ENCODE measurements at places on chromosomes 2 and 18.

- DNase-seq: no peak
These were observed 120.5 kb downstream of the FAM210A start for GRCh38 chr18:13605901-13606300.

- DNase-seq: no peak
These were observed 217.7 kb downstream of the GBX2 start for GRCh38 chr2:235950473-235950809.

GRCh38 chr2:58923869-58924268 lies 682.7 kb upstream of the FANCL start:
- no peak for DNase-seq

DNA sequence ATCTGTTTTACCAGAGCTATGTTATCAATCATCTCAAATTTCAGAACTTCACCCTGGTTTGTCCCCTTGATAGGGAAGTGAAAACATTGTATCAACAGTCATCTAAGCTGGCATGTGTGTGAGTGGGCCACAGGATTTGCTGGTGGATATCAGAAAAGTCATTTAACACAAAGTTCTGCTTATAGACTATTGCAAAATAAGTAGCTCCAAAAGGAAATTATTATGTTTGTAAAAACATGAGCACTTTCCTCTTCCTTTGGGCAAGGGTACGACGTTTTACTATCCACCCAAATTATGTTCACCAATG lies 20.7 kb upstream of the COPS8 start:
- DNase-seq: no peak
